ENCODE measurements at places on chromosomes 7 and 10.

DNA sequence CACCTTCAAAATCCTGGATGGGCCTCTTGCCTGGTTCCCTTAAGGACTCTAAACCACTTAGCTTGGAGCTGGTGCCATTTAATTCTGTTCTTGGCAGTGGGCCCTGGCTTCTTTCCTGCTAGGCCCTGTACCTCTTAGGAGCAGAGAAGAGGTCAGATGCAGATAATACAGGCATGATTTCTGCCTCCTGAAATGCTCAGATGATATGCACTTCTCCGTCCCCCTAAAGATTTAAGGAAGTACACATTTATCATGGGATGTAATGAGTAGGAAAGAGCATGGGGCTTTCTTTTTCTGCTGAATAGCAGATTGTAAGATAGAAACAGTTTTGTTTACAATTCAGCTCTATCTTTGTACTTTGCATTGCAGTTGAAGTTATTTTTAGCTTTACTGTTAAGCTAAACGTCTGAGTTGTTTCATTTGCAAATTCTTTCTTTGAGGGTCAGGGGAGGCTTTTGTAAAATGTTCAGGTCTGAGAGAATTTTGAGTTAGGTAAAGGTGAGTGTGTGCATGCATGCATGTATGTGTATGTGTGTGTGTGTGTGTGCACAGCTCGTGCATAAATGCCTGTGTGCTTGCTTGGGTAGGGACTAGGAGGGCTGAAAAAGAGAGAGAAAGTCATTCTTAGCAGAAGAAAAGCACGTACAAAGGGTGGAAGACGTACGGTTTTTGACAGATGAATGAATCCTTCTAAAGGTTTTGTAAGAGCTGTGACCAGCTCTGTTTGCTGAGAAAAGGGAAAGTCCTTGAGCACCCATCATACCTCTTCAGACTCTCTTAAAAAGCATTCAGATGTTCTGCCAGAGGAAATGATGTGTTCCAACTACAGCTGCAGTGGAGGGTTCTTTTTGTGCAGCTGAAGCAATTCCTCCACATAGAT lies 364.2 kb downstream of the AUTS2 start:
- DNase-seq: no peak

DNA sequence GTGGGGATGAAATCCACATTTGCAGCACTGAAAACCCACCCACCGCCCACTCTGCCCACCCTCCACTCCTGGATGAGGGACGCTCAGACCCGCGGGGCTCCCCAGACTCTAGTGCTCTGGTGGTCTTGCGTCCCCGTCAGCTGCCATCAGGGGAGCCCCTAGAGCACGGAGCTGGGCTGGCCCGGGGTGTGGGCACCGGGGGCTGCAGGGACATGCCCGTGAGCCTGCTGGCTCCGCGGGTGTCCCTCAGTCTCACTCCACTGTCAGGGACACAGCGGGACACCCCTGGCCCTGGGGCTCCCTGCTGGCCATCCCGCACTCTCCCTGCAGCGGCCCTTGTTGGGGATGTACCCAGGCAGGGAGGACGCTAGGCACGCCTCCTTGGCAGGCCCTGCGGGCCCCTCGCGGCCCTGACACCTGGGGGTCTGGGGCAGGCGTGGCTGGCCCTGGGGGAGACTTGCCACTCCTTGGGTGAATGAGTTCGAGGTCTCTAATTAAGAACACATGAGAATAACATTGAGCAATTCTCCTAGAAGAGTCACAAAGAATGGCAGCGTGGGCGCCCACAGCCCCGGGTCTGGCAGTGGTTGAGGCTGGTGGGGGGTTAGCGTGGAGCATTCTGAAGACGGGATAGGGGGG lies 64.2 kb downstream of the CFAP46 start:
- no peak for DNase-seq

- no peak for DNase-seq
Measured at GRCh38 chr7:151429560-151430331, 10.2 kb downstream of the CRYGN start.

GRCh38 chr7:22300839-22301238 lies 56.1 kb downstream of the RAPGEF5 start:
- DNase-seq: no peak

GRCh38 chr7:100626530-100627237 lies 14.3 kb downstream of the MOSPD3 start:
- DNase-seq: peak; percentile 91

- DNase-seq: no peak
Measured at GRCh38 chr7:18565337-18565736, 69.8 kb downstream of the HDAC9 start.

- peak; percentile 61 for DNase-seq
Measured at GRCh38 chr7:24057243-24057642, 226.7 kb upstream of the NPY start.

- DNase-seq: no peak
Measured at GRCh38 chr7:123929655-123930054, 4.6 kb downstream of the SPAM1 start.

GRCh38 chr10:121081306-121081705 lies 230.1 kb downstream of the WDR11 start:
- no peak for DNase-seq

GRCh38 chr10:46537309-46537708 lies 19.1 kb downstream of the GPRIN2 start:
- DNase-seq: no peak

DNA sequence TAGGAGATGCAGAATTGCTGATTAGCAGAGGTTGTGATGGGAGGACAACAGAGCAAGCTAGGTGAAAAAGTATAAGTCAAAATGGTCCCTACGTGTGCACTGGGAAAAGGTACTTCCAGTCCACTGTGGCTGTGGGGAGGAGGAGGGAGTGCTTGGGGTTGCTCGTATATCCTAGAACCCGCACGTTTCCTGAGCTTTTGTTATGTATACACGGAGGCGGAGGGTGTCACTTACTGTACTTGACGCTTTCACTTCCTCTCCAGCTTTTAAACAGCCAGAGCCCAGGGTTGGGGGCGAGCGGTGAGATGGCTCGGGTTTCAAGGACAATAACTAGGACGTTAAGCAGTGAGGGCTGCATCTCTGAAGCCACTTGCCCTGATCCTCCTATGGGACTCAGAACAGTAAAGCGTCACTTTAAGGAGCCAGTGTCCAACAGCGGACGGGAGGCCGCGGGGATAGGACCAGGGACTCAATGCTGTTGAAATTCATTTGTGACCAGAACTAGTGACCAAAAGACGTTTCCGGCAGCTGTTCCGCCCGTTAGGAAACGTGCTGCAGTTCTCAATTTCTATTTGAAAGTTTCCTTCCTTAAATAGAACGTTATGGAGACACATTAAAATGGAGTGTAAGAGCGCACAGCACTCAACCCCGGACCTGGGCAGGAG lies 985 bp upstream of the ETV1 start:
- DNase-seq: peak; percentile 56

DNA sequence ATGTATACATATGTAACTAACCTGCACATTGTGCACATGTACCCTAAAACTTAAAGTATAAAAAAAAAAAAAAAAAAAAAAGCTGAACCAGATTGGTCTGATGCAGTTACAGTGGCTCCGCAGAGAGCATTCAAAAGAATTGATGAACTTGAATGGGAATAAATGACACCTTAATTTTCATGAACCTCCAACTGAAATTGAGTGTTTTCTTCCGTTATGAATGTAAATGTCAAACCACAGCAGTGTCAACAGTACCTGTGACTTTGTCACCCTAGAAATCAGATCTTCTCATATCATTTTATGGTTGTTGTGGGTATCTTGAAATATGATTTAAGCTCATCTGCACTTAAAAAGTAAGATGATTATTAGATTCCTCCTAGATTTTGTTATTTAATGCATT lies 32.7 kb upstream of the SRGN start:
- no peak for DNase-seq

DNA sequence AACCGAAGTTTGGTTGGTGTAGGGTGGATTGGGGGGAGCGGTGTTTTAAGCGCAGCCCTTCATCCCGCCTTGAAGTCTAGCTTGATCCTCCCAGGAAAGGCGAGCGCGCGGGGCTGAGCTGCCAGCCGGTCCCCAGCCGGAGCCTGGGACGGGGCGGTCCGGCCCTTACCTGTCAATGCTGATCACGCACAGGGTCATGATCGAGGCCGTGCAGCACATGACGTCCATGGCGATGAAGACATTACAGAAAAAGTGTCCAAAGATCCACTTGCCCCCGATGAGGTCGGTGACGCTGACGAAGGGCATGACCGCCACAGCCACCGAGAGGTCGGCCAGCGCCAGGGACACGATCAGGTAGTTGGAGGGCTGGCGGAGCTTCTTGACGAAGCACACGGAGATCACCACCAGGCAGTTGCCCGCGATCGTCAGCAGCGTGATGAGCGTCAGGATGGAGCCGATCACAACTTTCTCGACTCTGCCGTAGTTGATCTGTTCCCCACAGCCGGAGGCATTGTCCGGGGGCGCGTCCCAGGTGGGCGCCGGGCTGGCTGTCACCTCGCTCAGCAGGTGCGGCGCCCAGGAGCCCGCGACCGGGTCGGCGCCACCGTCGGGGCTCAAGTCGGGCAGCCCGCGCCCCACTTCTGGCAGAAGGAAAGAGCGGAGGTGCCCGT lies 740 bp downstream of the HTR7 start:
- no peak for DNase-seq

DNA sequence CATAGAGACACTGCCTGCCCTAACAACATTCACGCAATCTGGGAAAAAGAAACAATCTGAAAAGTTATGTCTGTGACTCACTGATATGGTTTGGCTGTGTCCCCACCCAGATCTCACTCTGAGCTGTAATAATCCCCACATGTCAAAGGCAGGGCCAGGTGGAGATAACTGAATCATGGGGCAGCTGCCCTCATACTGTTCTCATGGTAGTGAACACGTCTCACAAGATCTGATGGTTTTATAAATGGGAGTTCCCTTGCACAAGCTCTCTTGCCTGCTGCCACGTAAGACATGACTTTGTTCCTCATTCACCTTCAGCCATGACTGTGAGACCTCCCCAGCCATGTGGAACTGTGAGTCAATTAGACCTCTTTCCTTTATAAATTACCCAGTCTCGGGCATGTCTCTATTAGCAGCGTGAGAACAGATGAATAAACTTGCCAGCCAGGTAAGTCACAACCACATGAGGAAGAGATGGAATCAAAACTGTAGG lies 341.5 kb upstream of the AOAH start:
- no peak for DNase-seq

DNA sequence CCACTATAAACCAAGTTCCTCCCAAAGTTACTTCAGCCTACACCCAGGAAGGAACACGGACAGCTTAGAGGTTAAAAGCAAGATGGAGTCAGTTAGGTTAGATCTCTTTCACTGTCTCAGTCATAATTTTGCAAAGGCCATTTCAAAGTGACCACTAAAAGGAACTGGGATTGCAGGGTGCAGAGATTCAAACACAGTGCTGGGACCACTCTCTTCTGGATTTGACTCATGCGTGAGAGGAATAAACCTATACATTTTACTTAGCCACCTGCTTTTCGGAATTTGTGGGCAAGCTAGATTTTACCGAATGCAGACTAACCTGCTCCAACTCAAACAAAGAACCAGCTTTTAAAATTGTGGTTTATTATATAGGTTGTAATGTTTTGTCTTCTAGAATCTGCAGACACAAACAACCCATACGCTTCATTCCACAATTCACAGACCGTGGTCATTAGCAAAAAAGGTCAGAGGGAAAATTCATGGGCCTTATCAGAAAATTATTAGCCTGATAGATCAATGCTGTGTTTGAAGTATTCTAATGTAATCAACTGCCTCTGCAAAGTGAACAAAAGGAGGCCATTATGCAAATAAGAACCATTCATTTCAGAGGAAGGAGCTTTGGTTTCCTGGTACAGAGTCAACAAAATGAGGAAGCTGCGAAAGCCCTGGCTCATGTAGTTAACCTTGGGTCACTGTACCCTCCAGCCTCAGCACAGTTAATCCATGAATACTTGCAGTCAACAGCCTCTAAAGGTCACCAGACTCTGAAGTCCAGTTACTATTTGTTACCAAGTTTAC lies 342.7 kb upstream of the KLF6 start:
- no peak for DNase-seq

GRCh38 chr10:121942749-121943416 lies 15.1 kb upstream of the ATE1 start:
- DNase-seq: peak; percentile 29

DNA sequence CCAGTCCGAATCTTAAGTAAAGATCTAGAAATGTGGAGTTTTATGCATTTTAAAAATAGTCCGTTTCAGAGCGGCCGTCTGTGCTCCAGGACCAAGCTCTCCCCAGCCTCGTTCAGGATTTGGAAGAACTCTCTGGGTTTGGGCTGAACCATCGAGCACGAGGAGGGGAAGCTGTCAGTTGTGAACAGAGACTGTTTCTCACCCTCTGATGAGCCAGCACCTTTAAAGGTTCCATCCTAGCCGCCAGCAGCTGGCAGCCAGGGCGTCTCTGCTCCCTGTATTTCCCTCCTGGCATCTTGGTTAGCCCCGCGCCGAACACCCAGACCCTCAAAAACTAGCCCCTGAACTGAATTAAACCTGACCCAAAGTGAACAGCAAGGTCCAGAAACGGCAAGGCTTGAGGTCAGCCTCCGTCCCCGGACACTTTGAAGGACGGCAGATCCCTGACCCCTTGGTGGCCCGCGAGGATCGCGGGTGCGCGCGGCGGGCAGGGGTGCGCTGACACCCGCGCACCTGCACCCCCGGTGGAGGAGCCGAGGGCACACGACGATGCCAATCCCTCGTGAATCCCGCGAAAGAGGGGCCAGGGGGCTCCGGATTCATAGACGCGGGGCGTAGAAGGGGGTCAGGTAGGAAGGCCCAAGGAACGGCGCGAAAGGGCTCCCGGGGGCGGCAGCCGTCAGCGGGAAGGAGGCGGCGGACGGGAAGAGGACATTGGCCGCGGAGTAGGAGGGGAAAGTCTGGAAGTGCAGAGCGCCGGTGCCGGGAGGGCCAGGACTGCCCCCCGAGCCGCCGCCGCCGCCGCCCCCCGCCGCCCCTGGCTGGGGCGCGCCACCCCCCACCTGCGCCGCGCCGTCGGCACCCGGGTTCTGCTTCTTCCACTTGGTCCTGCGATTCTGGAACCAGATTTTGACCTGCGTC lies 2.7 kb downstream of the NKX1-2 start:
- DNase-seq: no peak

- DNase-seq: peak; percentile 52
Measured at GRCh38 chr7:105084581-105084980, 70.6 kb downstream of the KMT2E start.

GRCh38 chr10:21022821-21023220 lies 125.7 kb upstream of the NEBL start:
- no peak for DNase-seq
